ENCODE measurements at places on chromosomes 5 and 9.

DNA sequence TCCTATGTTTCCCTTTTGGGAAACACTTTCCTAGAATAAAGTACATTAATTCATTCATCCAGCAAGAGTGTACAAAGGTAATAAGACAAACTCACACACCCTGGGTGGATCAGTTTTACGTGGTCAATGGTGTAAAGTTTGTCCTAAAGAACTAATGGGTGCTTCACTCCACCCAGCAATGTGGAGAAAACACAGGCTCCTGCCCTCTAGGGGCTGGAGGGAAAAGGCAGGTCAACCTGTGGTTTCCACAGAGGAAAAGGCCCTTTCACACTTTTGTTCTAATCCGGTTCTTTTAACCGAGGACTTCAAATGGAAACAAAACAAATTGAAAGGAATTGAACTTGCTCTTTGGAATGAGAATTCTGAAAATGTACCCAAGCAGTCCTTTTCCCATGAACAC lies 80.9 kb upstream of the SPOCK1 start:
- DNase-seq, result no peak

DNA sequence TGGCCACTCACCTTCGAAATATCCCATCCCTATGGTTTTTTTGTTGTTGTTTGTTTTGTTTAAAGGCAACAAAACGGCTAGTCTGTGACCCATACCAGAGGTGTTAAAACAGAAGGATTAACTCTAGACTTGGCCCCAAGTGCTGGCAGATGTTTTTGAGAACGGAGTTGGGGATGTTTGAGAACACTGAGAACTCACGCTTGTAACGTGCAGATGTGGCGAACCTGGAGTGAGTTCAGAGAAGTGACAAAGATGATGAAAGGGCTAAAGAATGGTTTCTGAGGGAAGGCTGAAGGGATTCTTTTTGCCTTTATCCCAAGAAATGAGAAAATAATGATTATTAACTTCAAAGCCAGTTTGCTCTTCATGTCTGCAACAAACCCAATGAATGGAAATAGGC lies 286.5 kb downstream of the ZNF608 start:
- DNase-seq, result no peak

GRCh38 chr9:114594136-114594535 lies 6.6 kb downstream of the ATP6V1G1 start:
- DNase-seq, result no peak

DNA sequence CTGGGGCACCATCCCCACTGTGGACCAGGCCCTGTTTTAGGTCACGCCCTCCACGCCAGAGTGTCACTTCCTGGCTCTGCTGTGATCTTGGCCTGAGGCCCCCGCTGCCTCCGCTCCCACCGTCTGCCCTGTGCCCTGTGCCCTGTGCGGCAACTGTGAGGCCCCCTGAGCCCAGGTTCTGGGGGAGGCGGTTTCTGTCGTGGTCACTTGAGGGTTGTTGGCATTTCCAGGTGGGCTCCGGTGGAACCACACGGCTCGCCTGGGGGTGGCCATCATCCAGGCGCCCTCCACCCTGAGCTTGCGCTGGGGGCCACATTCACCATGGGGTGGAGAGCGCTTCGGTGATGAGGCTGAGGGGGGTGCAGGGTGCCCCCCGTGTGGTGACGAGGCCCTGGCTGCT lies 6.6 kb downstream of the DPP7 start:
- DNase-seq, result no peak

DNA sequence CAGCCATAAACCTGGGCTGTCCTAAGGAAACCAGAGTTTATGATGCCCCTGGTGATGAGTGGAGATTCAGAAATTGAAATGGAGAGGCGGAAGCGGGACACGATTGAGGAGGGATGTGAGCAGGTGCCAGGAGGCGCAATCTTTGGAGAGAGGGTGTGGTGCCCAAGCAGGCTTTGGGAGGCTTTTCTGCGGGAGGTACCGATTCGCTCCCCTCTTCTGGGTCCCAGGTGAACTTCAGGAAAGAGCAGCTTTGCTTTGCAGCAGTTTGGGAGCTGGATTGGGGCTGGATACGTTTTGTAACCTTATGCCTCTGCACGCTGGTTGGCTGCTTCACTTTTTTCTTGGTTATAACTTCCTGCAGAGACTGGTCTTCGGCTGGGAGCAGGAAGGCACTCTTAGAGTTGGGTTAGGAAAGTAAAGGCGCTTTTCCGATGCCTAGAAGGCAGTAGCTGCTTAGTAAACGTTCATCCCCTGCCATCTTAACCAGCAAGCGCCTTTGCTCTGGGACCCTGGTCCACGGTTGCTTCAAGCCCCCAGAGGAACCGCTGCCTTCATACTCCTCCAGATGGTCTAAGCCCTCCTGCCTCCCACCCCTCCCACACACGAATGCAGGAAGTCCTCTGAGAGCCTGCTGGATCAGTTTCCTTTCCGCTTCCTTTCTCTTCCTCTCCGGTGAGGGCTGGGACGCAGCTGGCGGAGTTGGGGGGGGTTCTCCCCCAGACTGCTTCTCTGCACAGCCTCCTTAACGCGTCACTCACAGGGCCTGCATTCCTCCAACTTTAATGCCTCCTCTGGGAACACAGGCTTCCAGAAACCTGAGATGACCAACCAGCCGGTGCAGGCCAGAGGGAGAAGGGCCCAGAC lies 15.2 kb upstream of the NEK6 start:
- DNase-seq, result peak; percentile 18

- DNase-seq, result no peak
Measured at GRCh38 chr5:3022665-3023064, 271.2 kb upstream of the IRX2 start.

DNA sequence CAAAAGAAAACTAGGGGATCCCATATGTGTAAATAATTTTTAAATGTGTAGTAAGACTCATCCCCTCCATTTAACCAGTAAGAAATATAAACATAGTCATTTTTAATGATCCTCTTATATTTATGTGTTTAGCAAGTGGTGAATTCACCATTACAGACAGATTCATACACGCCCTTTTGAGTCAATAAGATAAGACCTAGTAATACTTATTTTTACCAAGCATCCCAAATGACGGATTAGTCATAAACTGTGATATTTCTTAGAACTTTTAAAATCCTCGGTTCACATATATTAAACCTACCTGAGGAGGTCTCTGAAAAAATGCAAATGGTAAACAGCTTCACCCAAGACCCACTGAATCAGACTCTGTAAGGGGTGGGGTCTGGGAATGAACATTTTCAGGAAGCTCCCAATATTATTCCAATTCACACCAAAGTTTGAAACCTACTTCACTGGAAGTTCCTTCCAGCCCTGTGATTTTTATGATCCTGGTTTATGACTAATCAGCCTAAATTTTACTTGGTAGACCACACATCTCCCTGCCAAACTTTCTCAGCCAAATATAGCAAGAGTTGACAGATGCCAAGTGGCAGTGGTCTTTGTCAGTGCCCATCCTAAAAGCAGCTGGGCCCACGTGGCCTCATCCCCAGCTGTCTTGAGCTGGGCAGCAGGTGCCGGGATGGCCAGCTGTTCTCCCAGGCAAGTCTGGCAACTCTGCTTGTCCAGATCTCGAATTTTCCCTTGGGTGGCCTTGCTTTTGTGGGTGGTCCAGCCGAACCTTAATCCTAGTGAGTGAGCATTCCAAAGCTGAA lies 559.0 kb upstream of the RGMB start:
- DNase-seq, result no peak

- no peak for DNase-seq
Measured at GRCh38 chr9:70097187-70097586, 53.5 kb downstream of the MAMDC2 start.

GRCh38 chr9:74557571-74557970 lies 60.4 kb downstream of the RORB start:
- no peak for DNase-seq

- DNase-seq, result no peak
Measured at GRCh38 chr9:17588395-17588794, 9.5 kb downstream of the SH3GL2 start.

GRCh38 chr5:169547508-169547907 lies 36.1 kb upstream of the SPDL1 start:
- DNase-seq, result no peak

- no peak for DNase-seq
Measured at GRCh38 chr5:132134384-132134783, 60.8 kb downstream of the CSF2 start.

- DNase-seq, result no peak
Measured at GRCh38 chr9:110241858-110242321, 14.4 kb downstream of the TXN start.

DNA sequence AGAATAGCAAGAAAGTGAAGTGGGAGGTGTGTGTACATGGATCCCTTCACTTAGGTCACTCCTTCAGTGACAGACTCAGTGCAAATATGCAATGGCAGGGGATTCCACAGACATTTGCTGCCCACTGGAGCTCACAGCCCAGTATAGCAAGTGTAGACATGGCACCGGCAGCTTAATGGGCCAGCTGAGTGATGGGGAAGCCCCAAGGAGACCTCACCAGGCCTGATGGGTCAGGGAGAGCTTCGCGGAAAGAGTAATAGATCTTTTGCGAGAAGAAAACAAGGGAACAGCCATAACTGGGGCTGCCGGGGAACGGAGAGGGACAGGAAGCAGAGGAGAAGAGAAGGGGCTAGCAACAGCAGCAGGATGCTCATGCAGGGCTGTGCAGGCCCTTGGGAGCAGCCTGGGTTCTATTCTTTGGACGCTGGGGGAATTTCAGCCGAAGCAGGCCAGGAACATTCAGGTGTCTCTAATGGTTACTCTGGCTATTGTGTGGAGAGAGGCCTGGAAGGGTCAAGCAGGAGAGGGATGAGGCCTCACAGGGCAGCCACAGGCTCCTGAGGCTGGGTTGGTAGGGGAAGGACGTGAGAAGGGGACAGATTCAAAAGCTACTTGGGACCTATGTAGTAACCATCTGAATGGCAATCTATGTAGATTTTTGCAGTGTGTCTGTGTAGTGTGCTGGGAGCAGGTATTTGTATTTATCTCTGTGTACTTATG lies 27.0 kb downstream of the TCF7 start:
- no peak for DNase-seq

DNA sequence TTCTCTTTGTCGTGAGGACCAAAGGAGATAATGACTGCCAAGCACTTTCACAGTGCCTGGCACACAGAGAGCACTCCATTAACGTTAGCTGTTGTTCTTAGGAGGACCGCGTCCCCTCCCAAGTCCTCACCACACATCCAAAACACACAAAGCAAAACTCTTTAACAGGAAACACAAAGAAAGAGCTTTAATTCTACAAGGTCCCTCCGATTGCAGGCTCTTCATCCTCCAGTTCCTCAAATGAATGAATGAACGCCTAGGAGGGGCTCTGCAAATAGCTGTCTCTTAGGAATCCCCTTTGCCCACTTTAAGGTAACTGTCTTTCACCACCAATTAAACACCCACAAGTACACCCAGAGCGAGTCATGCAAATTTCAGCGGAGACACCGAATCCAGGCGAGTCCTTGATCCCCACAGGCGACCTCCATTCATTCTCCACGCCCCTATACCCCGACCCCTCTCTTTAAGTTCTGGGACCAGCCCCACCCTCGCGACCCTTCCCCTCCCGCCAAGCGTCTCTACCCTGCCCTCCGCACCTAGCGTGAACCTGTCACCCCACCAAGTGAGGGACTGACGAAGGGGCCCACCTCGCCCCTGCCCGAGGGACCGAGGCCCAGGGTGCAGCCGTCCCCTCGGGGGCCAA lies 644 bp downstream of the TSC1 start:
- no peak for DNase-seq

DNA sequence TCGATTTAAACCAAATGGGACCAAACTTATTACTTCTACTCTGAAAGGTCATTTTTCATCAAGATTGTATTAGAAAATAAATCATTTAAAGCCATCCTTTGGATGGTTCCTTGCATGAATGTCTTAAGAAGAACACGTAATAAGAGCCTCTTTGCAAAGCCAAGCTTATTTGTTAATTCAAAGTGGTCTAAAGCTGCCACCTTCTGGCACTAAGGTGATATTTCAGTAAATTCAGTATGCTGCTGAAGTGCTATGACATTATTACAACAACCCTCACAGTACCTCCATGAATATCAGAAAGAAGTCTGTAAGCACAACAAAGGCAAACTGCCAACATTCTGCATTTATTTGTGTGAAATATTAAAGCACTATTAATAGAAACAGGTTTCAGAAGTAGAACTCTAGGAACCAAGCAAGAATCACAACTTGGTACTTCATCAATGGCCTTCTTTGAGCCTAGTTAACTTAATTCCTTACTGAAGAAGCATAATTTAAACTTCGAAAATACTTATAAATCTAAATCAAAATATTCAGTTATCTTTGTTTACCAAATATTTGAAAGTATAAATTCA lies 53.1 kb upstream of the TYRP1 start:
- no peak for DNase-seq

DNA sequence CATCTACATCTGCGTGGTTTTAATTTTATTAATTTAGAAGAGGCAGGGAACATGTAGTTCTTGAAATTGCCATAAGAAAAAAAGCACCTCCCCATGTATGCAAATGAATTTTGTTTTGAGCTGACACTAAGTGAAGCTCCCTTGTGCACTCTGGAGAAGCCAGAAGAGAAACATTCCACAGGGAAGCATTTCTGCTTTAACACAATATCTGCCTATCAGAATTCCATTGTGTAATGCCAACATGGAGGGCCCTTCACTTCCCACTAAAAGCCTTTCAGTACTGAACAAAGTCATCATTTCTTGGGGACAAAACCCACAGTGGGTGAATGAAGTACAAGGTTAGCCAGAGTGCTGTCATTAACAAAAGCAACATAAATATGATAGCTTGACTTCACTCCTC lies 59.7 kb downstream of the PRELID2 start:
- DNase-seq, result no peak

GRCh38 chr5:181149355-181149754 lies 2.0 kb downstream of the OR2V2 start:
- DNase-seq, result no peak

DNA sequence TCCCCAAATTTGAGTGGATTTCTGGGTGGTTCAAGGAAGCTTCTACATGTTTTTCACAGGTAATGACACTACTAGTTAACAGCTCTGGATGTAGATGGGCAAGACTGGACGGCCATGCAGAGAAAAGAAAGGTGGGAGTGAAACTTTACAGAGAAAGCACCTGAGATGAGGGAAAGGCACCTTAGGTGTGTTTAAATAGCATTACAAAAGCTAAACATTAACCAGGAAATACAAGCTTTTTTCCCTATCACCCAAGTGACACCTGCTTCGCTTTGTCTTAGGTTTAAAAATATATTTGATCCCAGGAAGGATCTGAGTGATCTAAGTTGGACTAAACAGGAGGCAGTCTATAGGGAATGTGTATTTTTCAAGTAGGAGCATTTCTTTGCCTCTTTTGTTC lies 8.3 kb downstream of the C9orf152 start:
- DNase-seq, result no peak

DNA sequence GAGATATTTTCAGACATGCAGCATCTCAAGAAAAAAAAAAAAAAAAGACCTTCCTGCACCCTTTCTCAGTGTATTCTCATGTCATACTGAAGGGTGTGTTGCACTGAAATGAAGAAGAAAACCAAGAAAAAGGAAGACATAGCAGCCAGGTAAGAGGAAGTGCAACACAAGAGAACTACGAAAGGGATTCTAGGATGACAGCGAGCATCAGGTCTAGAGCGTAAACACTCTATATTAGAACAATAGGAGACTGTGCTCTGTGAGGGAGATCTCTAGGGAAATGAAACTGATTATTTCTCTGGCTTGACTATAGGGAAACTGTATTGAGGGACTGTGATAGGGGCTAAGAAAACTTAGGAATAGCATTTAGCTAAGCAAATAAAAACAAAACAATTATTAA lies 30.0 kb downstream of the BTF3 start:
- no peak for DNase-seq

GRCh38 chr5:170186156-170186555 lies 46.6 kb upstream of the C5orf58 start:
- DNase-seq, result no peak
